ENCODE measurements at places on chromosomes 4 and X. TPM values are rescaled to one million over a fixed set of nuclear protein-coding genes. Genes with fewer than 3 reads are reported as not detected.

DNA sequence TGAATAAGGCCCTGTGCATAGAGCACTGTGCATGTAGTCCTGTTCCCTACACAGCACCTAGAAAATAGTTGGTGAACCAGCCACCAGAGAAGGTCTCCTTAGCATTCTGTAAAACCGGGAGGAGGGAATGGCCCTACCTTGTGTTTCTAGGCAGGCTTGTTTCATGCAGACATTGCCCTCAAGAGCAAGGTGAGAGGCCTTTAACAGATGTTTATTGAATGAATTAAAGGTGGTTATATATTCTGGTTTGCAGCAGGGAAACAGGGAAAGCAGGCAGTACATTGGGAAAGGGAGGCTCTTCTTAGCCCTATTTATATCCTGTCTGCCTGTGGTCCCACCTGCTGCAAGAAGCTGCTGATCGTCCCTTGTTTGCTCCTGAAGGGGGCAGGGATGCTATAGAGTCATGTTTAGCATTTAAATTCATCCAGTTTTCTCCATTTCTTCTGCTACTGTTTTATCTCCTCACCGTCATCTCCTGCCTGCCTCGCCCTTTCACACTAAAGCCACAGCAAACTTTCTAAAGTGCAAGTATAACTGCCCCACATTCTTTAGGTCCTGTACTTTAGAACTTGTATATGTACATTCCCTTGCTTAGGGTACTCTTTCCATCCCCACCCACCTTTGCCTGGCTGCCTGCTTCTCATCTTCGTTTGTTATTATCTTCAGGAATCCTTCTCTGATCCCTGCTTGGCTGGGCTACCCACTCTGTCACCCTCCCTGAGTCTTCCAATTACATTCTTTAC, 60.3 kb downstream of the EGF start:
- no peak for DNase-seq

GRCh38 chr4:100981447-100982204, 365.7 kb downstream of the PPP3CA start:
- DNase-seq, result no peak

DNA sequence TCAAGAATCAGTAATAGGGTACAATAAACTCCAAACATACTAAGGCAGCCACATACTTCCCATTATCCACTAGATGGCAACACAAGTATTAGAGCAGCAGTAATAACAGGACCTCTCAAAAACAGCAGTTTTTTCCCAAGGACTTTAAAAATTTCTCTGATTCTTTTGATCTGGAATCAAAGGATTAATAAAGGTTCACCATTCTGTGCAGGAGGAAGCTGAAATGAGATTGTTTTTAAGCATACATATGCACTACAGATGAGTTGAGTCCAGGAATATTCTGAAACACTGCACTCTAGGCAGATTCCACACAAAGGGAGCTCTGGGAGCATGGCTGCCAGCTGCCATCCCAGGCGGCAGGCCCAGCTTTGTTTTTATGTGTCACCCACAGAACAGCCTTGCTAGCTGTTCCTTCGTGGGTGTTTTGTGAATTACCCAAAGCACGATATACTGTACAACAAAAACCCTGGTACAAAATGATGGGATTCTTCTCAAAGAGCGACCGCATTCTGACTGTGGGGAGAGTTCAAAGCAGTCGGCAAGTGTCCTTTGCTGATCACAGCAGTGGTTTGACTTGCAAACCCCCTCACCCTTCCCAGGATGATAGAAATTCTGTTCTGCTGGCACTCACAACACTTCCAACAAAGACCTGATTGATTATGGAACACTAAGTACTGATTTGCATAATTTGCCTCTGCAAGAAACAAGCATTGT, 61.0 kb downstream of the STX18 start:
- no peak for DNase-seq

- no peak for DNase-seq
Observed at GRCh38 chr4:69957209-69957608, 8.3 kb downstream of the CSN2 start.

- DNase-seq, result no peak
Observed at GRCh38 chr4:61041527-61041926, 158.6 kb upstream of the ADGRL3 start.

PLP1 gene
- 1.2 TPM for total RNA-seq

Measured in Karpas-422 (cell line).